ENCODE measurements at places on chromosomes 6 and 20.

DNA sequence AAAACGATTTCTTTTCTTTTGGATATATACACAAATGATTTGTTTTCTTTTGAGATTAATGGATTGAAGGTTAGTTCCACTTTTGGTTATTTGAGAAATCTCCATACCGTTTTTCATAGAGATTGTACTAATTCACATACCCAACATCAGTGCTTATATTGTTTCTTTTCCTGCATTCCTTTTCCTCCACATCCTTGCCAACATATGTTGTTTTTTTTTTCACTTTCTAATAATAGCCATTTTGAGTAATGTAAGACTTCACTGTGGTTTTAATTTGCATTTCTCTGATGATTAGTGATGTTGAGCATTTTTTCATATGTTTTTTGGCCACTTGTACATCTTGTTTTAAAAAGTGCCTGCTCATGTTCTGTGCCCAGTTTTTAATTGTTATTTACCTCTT is 846.4 kb upstream of the EYS start:
- DNase-seq = no peak

DNA sequence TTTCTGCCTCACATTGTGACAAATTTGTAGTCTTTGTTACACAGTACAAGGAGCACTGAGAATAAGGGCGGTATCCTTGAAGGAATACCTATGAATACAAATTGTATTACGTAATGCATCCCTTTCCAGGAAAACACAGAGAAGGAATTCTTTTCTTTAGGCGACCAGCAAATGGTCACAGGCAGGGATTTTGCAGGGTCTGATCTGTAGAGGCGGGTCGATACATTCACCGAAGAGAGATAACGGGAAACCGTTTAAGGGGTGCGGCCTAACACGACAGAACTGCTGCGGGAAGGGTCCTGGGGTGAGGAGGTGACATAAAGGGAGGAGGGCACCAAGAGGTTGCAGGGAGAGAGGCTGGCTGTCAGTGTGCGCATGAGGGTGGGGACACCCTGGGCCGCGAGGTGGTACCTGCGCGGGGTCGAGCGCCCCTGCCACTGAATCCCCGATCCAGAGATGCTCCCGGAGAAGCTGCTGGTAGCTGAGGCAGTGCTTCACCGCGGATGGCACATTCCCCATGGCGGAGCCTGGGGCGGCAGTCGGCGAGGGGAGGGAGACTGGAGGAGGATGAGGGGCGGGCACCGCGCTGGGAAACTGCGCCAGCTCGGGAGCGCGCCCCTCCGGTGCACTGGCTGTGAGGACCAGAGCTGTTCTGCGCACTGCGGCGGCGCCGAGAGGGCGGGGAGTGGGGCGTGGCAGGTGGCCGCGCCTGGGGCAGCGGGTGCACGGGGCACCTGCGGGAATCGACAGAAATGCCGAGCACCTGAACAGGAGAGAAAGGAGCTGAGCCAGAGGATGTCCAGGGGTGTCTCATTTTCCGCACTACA is at the start of gene HMGCLL1:
TSS of gene HMGCLL1 (minus strand) at position 656 of the 827 bp plus-strand sequence. CDS start at position 519, 137 bp downstream.
- no peak for DNase-seq

- no peak for DNase-seq
Observed at GRCh38 chr6:52650941-52651340, 20.0 kb upstream of the TMEM14A start.

- no peak for DNase-seq
Observed at GRCh38 chr6:1382883-1383728, 6.3 kb upstream of the FOXF2 start.

DNA sequence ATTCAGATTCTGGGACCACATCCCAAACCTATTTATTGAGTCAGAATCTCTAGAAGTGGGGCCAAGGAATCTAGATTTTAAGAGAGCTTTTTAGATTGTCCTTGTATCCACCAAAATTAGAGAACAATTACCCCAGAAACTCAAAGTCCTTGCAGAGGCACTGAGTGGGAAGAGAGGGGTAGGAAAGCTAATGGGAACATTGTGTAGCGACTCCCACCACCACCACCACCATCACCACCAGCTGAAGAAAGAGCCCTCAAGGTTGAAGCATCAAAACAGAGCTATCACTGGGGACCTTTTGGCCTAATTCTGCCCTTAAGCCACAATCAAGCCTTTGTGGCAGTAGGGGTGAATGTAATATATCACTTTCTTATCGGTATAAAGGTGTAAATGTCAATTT is 39.0 kb upstream of the SLC32A1 start:
- DNase-seq = no peak
